ENCODE measurements at places on chromosomes 5 and 9. TPM values are rescaled to one million over a fixed set of nuclear protein-coding genes. Genes with fewer than 3 reads are reported as not detected.

DNA sequence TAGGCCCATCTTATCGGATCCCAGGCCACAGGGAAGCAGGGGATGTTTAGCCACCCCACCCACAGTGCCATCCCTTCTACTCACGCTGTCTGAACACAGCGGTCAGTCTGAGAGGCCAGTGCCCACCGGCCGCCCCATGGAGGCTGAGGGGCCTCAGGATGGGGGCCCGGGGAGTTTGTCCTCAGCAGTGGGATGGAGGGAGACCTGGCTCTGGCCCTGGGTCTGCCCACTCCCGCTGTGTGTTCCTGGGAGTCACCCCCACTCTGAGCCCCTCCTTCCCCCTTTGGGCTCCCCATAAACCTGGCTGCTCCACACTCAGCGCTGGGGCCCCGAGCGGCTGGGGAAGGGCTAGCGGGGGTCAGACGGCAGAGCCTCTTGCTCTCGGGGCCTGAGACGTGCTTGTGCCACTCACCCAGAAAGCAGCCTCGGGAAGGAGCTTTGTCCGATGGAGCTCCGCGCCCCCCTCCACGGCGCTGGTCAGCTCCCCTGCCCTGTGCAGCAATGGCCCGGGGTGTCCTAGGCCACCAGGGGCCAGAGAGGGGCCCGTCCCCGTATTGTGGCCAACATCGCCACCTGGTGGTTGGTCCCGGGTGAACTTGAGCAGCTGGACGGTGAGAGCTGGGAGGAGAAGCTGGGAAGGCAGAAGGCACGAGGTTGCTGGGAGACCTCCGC lies 10.9 kb upstream of the LAMC3 start:
- peak; percentile 79 for DNase-seq

DNA sequence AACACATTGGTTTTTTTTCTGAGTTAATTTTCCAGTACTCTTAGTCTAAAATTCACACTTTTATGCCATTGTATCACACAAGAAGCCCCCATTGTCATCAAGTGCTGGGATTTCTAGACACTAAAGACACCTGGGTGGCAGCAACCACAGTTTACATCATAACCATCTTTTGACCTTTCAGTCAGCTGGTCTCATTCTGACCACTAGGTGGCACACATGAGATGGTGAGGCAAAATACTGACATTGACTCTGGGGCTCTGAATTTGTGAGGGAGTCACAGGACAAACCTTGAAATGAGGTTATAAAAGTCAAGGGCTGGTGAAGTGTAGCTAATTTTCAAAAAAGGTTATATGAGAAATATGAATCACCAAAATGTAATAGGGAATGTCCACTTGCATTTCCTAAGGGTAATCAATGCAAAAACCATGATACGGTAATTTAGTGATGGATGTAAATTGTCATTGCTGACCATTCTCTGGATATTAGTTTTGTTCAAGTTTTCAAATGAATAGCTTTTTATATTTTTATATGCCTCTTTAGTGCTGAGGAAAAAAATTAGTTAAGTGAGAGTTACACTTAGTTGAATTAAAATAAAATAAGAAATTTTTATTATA lies 229.4 kb downstream of the DMAC1 start:
- peak; percentile 81 for DNase-seq

- DNase-seq, result no peak
These were observed 37.5 kb downstream of the IRX2 start for GRCh38 chr5:2714026-2714425.

- DNase-seq, result no peak
These were observed 41.9 kb downstream of the CD180 start for GRCh38 chr5:67154556-67155206.

- DNase-seq, result peak; percentile 69
These were observed 61.8 kb downstream of the COX7C start for GRCh38 chr5:86679529-86679928.

GRCh38 chr9:88302579-88303324 lies 85.5 kb upstream of the SPIN1 start:
- DNase-seq, result no peak

The C1QTNF2 gene
- total RNA-seq, result 0.28 TPM

The BRINP1 gene
- not detected for total RNA-seq

Measured in dermis blood vessel endothelial cell (primary cell).